ENCODE measurements at places on chromosomes 6 and 20. TPM values are rescaled to one million over a fixed set of nuclear protein-coding genes. Genes with fewer than 3 reads are reported as not detected.

DNA sequence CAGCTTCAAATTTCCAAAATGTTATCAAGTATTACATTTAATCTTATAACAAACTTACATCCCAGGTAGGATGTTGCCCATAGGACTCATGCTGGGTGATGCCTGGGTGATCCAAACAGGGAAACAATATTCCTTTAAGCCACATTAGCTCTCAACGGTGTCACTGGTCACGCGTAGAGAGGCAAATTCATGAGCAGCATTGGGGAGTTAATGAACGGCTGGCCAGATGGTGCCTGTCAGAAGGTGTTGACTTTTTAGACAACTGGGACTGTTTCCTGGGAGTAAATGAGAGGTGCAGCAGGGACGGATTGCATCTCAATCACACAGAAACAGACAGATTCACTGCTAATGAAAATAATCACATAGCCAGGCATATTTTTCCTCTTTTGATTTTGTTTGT, 83.3 kb upstream of the ID4 start:
- DNase-seq = no peak

DNA sequence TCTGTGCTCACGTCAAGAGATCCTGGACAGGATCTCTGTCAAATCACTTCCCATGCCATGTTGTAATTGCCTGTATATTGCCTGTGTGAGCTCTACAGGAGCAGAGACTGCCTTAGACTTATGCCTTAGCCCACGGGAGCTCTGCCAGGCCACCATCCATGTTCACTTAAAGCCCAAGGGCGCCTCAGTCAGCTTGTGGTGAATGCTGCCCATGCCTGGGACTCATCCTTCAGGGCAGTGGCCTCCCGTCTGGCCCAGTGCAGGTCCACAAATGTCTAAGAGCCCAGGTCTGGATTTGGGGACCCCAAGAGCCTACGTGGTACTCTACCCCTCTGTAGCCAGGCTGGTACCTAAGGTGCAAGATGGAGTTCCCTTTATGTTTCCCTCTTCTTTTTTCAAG, 22.4 kb upstream of the BPIFA2 start:
- no peak for DNase-seq

GRCh38 chr6:17012421-17013225, 89.2 kb upstream of the STMND1 start:
- DNase-seq = peak; percentile 11

- peak; percentile 85 for DNase-seq
Observed at GRCh38 chr6:133551847-133552341, 310.7 kb downstream of the EYA4 start.

- DNase-seq = no peak
Observed at GRCh38 chr6:66128656-66129055, 421.6 kb upstream of the EYS start.

DNA sequence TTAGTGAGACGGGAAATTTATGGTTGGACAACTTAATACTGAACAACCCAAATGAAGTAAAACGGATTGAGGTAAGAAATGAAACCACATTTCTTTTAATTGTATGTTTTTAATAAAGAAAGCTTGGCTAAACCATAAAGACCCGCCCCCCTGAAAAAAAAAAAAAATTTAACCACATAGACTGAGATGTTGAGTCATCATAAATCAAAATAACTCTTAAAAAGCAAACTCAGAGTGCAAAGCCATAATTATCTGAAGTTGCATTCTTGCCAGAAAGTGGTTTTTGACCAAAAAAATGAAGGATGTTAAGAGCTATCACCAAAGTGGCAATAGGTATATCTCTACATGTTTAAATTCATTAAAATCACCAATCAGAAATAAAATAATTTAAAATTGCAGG, 101.8 kb upstream of the COL21A1 start:
- peak; percentile 23 for DNase-seq

GRCh38 chr6:169220068-169220964, 33.3 kb downstream of the THBS2 start:
- no peak for DNase-seq

- DNase-seq = no peak
Observed at GRCh38 chr6:118122801-118123200, 215.7 kb downstream of the SLC35F1 start.

- DNase-seq = peak; percentile 11
Observed at GRCh38 chr6:74631564-74631963, 574.3 kb downstream of the COL12A1 start.

GRCh38 chr20:623704-624103, 13.6 kb upstream of the TCF15 start:
- DNase-seq = no peak

- DNase-seq = no peak
Observed at GRCh38 chr6:13761361-13762036, 49.9 kb upstream of the RANBP9 start.

GRCh38 chr6:143267760-143268159, 182.7 kb downstream of the ADAT2 start:
- no peak for DNase-seq

The BTN3A1 gene
- 19.6 TPM for total RNA-seq

The CLPSL1 gene
- not detected for total RNA-seq

The TNFRSF6B gene
- total RNA-seq = 3.4 TPM

The VGLL2 gene
- not detected for total RNA-seq

The PACRG gene
- total RNA-seq = not detected

The SIRPB1 gene
- total RNA-seq = 0.74 TPM

The SSTR4 gene
- total RNA-seq = not detected

The MUCL3 gene
- total RNA-seq = 0.43 TPM

The ADAM33 gene
- not detected for total RNA-seq

The ARMH2 gene
- not detected for total RNA-seq

The TGIF2 gene
- total RNA-seq = 32.6 TPM

The SYTL3 gene
- total RNA-seq = 1.7 TPM

The OR12D3 gene
- not detected for total RNA-seq
